ENCODE measurements at places on chromosomes 2 and 18.
A peak's percentile ranks its signal among the peaks of the same experiment; 100 is the strongest.

GRCh38 chr2:28869494-28870145 is 489 bp downstream of the TRMT61B start:
- no peak for DNase-seq

GRCh38 chr2:108927936-108928659 is 60.9 kb downstream of the EDAR start:
- peak; percentile 35 for DNase-seq

DNA sequence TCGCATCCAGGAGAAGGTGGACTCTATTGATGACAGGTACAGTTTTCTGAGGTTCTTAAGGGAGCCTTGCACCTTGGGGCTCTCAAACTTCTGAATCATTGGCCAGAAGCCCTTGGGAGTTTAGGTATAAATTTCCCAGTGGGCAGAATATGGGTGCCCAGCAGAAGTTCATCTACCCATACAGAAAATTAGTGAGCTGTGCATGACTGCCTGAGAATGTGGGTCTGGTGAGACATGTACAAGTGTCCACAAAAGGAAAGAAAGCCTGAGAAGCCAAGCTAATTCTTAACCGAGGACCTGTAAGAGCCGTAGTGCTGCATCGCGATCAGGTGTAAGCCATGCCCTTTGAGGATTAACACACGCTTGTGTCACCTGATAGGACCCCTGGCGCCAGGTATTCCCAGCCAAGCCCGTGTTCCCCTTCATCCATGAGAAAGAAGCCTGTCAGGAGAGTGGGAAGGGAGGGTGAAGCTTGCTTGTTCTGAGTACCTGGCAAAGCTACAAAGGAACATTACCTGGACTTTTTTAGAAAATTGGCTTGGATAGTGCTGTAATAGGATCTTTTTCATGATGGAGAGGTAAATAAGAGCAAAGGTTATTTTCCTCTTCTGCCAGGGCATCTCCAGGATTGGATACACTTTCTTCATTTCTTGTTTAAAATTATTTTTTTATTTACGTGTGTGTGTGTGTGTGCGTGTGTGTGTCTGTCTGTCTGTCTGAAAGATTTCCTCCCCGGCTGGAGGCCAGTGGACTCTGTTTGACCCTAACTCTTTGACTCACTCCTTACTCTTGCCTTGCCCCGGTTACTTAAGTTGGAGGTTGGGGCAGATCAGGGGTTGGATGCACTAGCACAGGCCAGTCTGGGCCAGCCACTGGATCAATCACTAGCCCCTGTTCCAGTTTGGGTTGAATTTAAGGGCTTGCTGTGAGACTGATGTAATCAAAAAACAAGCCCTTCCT is 90.4 kb upstream of the EML6 start:
- no peak for DNase-seq

GRCh38 chr2:133408671-133409070 is 159.6 kb downstream of the NCKAP5 start:
- DNase-seq, result no peak
